ENCODE measurements at places on chromosomes 13 and 19.

- no peak for DNase-seq
Measured at GRCh38 chr13:89457977-89458376, 1786.8 kb downstream of the SLITRK5 start.

DNA sequence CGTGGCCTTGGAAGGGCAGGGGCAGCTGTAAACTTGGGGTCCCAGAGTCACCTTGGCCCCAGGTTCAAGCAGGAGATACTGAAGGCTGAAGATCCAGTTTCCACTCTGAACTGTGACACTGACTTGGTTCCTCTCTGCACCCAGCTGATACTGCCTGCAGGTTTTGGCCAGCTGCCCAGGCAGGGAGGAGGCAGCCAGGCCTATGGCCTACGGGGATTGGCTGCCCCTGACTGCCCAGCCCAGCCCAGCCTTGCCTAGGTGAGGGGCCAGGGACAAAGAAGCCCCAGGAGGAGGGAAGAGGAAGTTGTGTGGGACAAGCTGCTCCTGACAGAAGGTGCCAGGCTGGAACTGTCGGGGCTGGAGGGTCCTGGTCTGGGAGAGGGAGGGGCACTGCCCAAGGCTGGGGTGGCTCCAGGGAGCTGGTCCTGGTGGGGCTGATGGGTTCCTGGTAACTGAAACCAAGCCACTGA is 51.7 kb upstream of the CYP4F8 start:
- DNase-seq: no peak

DNA sequence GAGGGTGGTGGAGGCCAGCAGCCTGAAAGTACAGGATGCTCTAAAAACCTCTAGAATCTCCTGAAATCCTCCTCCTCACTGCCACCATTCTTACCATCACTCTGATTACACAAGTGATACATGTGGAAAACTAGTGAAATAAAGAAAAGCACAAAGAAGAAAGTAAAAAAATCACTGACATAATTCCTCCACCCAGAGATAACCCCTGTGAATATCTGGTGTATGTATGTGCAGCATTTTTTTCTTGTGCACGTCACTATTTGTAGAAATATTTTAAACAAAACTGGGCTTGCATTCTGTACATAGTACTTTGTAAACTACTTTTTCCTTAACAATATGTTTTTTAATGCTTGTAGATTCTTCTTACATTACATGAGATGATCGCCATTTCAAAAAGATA is 73.2 kb downstream of the CDADC1 start:
- no peak for DNase-seq

DNA sequence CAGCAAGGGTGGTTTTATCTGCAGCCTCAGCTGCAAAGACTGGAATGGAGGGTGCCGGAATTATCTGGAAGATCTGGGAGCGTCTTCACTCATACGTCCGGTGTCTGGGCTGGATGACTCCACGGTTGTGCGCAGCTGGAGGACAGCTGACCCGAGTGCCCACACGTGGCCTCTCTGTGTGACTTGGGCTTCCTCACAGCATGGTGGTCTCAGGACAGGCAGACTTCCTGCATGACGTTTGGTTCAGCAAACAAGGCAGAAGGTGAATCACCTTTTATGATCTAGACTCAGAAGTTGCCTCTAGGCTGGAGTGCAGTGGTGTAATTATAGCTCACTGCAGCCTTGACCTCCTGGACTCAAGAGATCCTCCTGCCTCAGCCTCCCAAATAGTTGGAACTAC is 33.2 kb downstream of the CACNG6 start:
- no peak for DNase-seq

DNA sequence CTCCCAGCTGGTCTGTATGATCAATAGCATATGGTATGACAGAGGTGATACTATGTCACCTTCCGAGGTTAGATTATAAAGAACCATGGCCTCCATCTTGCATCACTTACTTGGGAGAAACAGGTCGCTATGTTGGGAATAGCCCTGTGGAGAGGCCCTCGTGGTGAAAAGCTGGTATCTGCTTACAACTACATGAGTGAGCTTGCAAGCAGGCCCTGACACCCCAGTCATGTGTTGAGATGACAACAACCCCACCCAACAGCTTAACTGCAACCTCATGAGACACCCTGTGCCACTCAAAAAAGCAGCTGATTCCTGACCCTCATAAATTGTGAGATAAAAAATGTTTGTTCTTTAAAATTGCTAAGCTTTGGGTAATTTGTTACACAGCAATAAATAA is 18.8 kb downstream of the MTRF1 start:
- no peak for DNase-seq

All from stimulated activated CD4-positive, alpha-beta T cell treated with anti-CD3 and anti-CD28 coated beads, Interleukin-15, amount 100 ng/mL, for 48 hours (primary cell).